ENCODE measurements at places on chromosomes 2 and 18. TPM values are rescaled to one million over a fixed set of nuclear protein-coding genes. Genes with fewer than 3 reads are reported as not detected.

GRCh38 chr2:45218931-45219339, 209.7 kb upstream of the SIX2 start:
- no peak overlapping the region for H3K27ac ChIP-seq
- H3K36me3 ChIP-seq = no peaks in the 10 kb centered on the region
- H3K4me1 ChIP-seq = no peaks in the 10 kb centered on the region
- H3K27me3 ChIP-seq = no peaks in the 10 kb centered on the region
- no peak for DNase-seq

DNA sequence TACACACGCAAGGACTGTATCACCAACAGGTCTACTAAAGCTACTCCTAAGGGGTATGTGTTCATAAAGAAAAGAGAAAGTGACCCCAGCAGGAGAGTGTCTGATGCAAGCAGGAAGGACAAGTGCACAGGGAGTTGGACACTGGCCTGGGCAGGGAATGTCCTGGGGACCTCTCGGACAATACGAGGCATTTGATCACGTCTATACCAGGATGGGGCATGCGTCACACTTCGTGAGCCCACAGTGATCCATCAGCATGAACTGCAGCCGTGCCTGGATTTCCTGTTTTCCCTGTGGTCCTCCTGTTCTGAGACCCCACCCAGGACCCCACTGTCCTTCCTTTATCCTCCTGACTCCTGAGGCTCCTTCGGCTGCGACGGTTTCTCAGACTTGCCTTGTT, 113.9 kb downstream of the HDAC4 start:
- H3K27me3 ChIP-seq = no peaks in the 10 kb centered on the region
- no peaks in the 10 kb centered on the region for H3K36me3 ChIP-seq
- H3K4me1 ChIP-seq = peaks cover 40% of the 10 kb centered on the region

- no peak overlapping the region for H3K4me3 ChIP-seq
- no peaks in the 10 kb centered on the region for H3K4me1 ChIP-seq
- H3K27ac ChIP-seq = no peak overlapping the region
- no peaks in the 10 kb centered on the region for H3K27me3 ChIP-seq
- peaks cover 7% of the 10 kb centered on the region for H3K36me3 ChIP-seq
- no peak for DNase-seq
Observed at GRCh38 chr18:3089579-3089978, 76.6 kb upstream of the LPIN2 start.

The TMEM163 gene
- not detected for total RNA-seq

GRCh38 chr2:37357530-37357929, 13.1 kb downstream of the QPCT start:
- H3K4me3 ChIP-seq = no peak overlapping the region
- no peak for DNase-seq
- no peaks in the 10 kb centered on the region for H3K4me1 ChIP-seq
- H3K27ac ChIP-seq = no peak overlapping the region
- no peaks in the 10 kb centered on the region for H3K27me3 ChIP-seq

DNA sequence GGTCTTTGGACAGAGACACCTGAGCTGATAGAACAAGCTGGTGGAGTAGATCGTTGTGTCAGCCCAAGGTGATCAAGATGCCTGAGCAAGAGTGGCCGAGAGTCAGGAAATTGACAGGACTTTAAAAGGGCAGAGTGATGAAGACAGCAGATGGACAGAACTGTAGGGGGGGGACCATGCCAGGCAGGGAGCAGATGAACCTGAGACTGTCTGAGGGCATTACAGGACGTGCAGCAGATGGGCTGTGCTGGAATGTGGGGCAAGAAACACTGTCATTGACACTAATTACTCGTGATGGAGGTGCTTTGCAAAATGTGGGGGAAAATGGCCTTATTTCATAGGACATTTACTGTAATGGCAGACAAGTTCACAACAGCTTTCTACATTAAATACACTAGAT, 225.0 kb downstream of the THSD7B start:
- H3K4me3 ChIP-seq = no peak overlapping the region
- DNase-seq = no peak
- no peak overlapping the region for H3K27ac ChIP-seq
- H3K27me3 ChIP-seq = no peaks in the 10 kb centered on the region
- H3K4me1 ChIP-seq = no peaks in the 10 kb centered on the region
- H3K36me3 ChIP-seq = no peaks in the 10 kb centered on the region

DNA sequence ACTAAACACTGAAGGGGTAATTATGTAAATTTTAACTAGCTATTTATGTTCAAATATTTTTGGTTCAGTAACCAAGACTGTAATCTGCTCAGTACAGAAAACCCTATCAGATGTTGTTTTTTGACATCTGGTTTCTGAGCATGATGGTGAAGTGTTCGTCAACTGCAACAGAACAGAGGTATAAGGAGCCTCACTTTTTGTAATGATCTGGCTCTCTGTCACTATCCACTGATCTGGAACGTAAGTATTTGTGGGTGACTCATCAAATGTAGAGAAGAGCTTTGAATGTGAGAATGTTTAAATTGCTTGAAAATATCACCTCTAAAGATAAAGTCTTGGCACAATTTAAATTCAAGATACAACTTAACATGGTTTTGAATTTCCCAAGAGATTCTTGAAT, 213.6 kb upstream of the FAM98A start:
- no peaks in the 10 kb centered on the region for H3K36me3 ChIP-seq
- no peaks in the 10 kb centered on the region for H3K4me1 ChIP-seq
- no peak for DNase-seq
- H3K27me3 ChIP-seq = no peaks in the 10 kb centered on the region

GRCh38 chr2:231970461-231970860, 8.9 kb downstream of the DIS3L2 start:
- no peak overlapping the region for H3K4me3 ChIP-seq
- H3K27ac ChIP-seq = no peak overlapping the region
- no peak for DNase-seq
- H3K27me3 ChIP-seq = no peaks in the 10 kb centered on the region
- no peaks in the 10 kb centered on the region for H3K4me1 ChIP-seq
- H3K36me3 ChIP-seq = peaks cover 3% of the 10 kb centered on the region

GRCh38 chr2:166224197-166224596, 96.4 kb upstream of the SCN1A start:
- H3K4me3 ChIP-seq = no peak overlapping the region
- no peak overlapping the region for H3K27ac ChIP-seq

DNA sequence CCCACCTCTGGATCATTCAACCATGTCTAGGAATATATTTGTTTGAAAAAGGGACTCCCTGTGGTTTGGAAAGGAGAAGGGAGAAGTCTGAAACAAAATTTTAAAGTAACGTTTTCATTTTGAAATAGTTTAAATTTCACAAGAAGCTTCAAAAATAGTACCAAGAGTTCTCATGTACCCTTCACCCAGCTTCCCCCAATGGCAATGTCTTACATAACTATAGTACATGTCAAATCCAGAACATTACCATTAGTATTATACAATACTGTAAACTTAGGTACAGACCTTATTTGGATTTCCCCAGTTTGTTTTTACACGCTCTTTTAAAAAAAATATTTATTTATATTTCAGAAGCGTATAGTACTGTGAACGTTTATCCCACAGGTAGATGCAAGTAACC, 4.0 kb upstream of the LYG2 start:
- H3K36me3 ChIP-seq = no peaks in the 10 kb centered on the region

DNA sequence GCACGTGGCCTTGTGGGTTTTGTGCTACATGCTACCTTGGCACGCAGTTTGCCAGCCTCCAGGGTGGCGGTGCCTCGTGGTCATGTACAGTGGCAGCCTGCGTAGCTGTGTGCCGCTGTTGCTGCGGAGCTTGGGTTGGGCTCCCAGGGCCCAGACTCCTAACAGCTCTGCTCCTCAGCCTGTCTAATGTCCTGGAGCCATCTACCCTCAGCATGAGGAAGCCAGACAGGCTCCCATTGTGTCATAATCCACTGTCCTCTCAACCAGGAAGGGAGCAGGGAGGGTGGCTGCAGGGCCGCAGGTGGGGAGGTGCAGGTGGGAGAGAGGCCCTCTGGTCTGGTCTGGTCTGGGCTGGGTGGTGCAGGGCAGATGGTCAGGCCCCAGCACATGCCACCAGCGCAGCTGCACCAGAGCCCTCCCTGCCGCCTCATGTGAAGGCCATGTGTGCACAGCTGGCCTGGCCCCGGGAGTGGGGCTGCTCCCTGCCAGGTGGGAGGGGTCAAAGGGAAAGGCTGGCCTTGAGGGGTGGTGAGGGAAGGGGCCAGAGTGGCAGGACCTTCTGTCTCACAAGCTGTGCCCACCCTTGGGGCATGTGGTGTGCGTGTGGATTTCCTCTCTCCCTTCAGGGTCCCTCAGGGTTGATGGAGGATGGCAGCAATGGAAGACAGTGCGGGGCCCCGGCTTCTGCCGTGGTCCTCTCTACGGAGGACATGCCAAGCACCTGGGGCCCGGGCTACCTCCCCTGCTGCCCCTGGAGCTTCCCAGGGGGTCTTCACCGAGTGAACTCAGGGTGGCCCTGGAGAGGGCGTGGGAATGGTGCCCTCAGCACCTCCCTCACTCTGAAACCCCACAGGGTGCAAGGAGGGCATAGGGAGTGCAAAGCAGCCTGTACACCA, 4.8 kb downstream of the ATOH8 start:
- peaks cover 52% of the 10 kb centered on the region for H3K4me1 ChIP-seq
- H3K27ac ChIP-seq = no peak overlapping the region
- peaks cover under 1% of the 10 kb centered on the region for H3K36me3 ChIP-seq
- H3K4me3 ChIP-seq = peak overlapping the region; percentile 1
- H3K27me3 ChIP-seq = no peaks in the 10 kb centered on the region
- no peak for DNase-seq

DNA sequence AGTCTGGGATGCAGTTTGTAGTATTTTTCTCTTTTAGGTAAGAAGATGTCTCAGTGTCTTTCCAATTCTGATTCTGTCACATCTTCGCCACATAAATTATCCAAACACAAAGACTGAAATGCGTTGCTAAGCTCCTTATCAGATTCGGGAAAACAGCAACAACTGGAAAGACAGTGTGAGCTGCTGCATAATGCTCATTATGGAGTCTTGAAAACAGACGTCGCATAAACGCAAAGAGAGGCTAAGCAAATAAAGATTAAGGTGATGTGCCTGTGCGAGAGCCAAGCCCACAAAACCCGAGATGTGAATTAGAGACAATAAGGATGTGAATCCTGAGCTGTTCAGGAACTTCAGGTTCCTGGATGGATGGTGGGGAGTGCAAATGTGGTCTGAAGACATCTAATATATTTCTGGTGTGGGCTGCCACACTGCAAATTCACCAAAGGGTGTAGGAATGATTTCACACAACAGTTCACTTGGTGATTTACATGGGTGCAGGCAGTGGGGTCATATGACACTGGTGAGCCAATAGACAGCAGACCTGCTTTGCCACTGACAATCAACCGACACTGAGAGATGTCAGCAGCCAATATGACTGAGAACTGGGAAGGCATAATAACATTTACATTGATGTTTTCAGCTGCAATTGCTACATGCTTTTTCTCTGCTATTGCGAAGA, 195.8 kb downstream of the MTX2 start:
- no peak overlapping the region for H3K27ac ChIP-seq
- H3K4me1 ChIP-seq = no peaks in the 10 kb centered on the region
- H3K4me3 ChIP-seq = no peak overlapping the region
- no peak for DNase-seq
- no peaks in the 10 kb centered on the region for H3K27me3 ChIP-seq
- H3K36me3 ChIP-seq = no peaks in the 10 kb centered on the region

GRCh38 chr18:68262690-68263294, 452.1 kb downstream of the TMX3 start:
- no peaks in the 10 kb centered on the region for H3K36me3 ChIP-seq
- no peak for DNase-seq
- no peak overlapping the region for H3K4me3 ChIP-seq
- no peak overlapping the region for H3K27ac ChIP-seq

The CCDC74B gene
- 2.3 TPM for total RNA-seq

The CDH20 gene
- total RNA-seq = not detected

DNA sequence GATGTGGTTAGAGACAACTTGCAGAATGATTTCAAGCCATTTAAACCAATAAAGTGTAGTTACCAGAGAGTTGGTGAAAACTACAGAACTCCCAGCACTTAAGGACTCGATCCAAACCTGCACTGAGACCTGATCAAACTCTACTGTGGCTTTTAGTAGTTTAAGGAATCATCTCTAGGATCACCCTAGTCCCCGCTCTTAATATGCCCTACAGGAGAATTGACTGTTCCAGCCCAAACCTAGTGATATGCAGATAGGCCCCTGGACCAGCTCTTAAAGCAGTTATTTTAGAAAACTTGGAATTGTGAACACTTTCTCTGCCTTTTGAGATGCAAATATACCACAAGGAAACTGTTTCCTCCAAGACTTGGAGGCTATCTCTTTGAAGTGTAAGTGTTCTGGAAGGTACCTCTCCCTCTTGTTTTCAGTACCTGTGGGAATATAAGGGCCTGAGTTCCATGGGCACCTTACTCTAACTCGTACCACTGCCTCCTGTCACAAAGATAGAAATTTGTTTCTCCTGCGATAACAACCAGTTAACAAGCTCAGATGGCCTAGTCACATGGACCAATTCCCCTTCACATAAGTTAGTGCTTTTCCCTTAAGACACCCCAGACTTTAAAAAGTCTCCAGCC, 1367.2 kb upstream of the SLC39A10 start:
- DNase-seq = no peak
- no peaks in the 10 kb centered on the region for H3K4me1 ChIP-seq
- no peak overlapping the region for H3K27ac ChIP-seq
- no peaks in the 10 kb centered on the region for H3K36me3 ChIP-seq
- H3K4me3 ChIP-seq = no peak overlapping the region

The MYOM1 gene
- total RNA-seq = 7.8 TPM

GRCh38 chr2:132680544-132680943, 10.5 kb upstream of the LYPD1 start:
- H3K36me3 ChIP-seq = no peaks in the 10 kb centered on the region
- H3K4me3 ChIP-seq = no peak overlapping the region

GRCh38 chr2:211751848-211752247, 786.8 kb downstream of the ERBB4 start:
- no peaks in the 10 kb centered on the region for H3K27me3 ChIP-seq
- no peak overlapping the region for H3K27ac ChIP-seq
- DNase-seq = no peak
- H3K4me3 ChIP-seq = no peak overlapping the region
- H3K36me3 ChIP-seq = no peaks in the 10 kb centered on the region

DNA sequence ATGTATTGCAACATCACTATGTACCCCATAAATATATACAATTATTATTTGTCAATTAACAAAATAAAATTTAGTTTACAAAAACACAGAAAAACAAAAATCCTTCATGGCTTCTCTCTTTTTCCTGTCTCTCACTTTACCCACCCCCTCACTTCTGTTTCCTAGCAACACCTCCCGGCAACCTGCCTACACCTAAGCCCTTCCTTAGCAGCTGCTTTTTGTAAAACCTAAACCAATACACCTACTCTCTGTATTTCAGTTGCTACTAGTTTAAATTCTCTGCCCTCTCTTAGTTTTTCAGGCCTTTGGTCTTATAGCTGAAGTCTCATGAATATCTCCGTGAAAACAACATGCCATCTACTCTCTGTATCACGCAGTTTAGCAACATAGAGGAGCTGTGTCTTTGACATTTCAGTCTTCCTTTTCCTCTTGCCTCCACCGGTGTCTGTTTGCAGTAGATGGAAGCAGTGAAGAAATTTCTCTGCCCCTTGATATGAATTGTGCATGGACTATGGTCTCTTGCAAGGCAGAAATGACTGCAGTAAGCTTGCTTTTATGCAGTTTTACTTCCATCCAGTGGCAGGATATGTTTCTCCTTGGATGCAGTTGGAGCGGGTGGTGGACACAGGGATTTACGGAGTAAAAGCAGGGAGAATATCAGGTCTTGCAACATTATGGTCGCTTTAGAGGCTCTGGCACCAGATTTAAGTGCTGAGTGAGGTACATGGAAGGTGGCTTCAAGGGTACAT, 42.0 kb upstream of the ZDBF2 start:
- H3K4me1 ChIP-seq = no peaks in the 10 kb centered on the region
- no peaks in the 10 kb centered on the region for H3K27me3 ChIP-seq
- no peak for DNase-seq
- no peak overlapping the region for H3K27ac ChIP-seq
- H3K4me3 ChIP-seq = no peak overlapping the region

- H3K4me1 ChIP-seq = no peaks in the 10 kb centered on the region
- DNase-seq = no peak
- no peaks in the 10 kb centered on the region for H3K27me3 ChIP-seq
- no peak overlapping the region for H3K4me3 ChIP-seq
- H3K27ac ChIP-seq = no peak overlapping the region
Observed at GRCh38 chr2:37379881-37380296, 35.5 kb downstream of the QPCT start.

Data from ascending aorta (tissue), 2 donors.